Activated CD4-positive, alpha-beta T cell treated with anti-CD3 and anti-CD28 coated beads, Interleukin-2, amount 50 U/mL, for 16 hours (primary cell): ENCODE measurements at places on chromosomes 12 and 14.

GRCh38 chr12:108320507-108321293 lies 18.4 kb downstream of the CMKLR1 start:
- DNase-seq, result no peak

DNA sequence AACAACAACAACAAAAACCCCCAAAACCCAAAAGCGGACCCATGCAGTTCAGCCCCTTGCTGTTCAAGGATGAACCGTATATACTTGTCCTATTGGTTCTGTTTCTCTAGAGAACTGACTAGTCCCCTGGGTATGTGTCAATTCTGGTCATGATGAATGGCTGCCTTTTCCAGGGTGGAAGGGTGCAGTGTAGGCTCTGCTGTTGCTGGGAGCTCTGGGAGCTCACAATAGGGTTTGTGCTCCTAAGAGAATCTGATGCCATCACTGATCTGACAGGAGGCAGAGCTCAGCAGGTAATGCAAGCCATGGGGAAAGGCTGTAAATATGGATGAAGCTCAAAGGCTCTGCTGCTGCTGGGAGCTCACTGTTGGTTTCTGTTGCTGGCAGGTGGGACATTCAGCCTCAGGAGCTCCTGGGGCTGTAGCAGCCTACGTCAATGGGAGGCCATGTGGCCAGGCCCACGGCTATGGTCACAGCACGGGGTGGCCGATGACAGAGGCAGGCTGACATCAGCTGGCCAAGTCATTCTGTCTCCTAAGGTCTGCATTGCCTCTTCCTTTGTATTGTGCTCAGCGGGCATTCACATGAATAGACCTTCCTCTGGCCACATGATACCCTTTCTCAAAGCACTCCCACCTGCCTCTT lies 37.9 kb downstream of the DLK1 start:
- no peak for DNase-seq

- DNase-seq, result no peak
Observed at GRCh38 chr14:44982594-44982993, 20.6 kb downstream of the TOGARAM1 start.

DNA sequence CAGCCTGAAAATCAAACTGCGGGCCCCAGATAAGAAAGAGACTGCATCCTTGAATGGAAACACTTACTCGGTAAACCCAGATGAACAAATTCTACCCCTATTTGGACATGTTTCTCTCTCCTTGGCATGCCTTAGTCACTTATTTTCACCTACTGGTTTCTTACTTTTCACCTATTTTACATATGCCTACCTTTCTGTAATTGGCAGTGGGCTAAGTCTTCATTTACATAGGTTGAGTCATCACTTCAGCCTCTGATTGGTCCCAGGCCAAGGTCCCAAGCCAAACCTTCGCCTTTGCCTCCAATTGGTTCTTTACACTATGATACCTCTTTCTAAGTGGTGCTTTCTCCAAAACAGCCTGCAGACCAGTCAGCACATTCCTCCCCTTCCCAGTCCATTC lies 111.3 kb downstream of the DYRK2 start:
- no peak for DNase-seq

DNA sequence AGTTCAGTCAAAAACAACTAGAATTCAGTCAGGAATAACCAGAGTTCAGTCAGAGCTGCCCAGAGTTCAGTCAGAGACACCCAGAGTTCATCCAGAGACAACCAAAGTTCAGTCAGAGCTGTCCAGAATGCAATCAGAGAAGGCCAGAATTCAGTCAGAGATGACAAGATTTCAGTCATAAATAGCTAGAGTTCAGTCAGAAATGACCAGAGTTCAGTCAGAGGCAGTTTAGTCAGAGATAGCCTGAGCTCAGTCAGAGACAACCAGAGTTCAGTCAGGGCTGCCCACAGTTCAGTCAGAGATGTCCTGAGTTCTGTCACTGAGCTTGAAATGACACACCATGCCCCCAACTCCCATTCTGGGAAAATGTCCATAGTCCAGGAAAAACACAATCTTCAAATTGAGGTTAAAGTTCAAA lies 1102.8 kb downstream of the BCL11B start:
- DNase-seq, result peak; percentile 82
